Activated T-helper 1 cell treated with anti-CD3 and anti-CD28 coated beads, Interleukin-12 subunit alpha, Interleukin-12 subunit beta, Interleukin-2, Interleukin-4 antibody, amounts not matched to agents 30 ng/mL and 10 ng/mL and 1 ng/mL, durations not matched to agents 14 hours and 24 hours and 36 hours (primary cell): ENCODE measurements at places on chromosomes 2 and 18. TPM values are rescaled to one million over a fixed set of nuclear protein-coding genes. Genes with fewer than 3 reads are reported as not detected.

DCDC2C gene
- total RNA-seq = not detected in 2 replicates

EFR3B gene
- 0.21 and 0.22 TPM in 2 replicates for total RNA-seq

PSME4 gene
- 59.3 and 59.7 TPM in 2 replicates for total RNA-seq

CFAP65 gene
- total RNA-seq = not detected in 2 replicates

GKN1 gene
- total RNA-seq = not detected in 2 replicates

AGXT gene
- total RNA-seq = not detected in 2 replicates

WDCP gene
- total RNA-seq = 21.9 and 23.1 TPM in 2 replicates

ZFAND2B gene
- 35.0 and 41.3 TPM in 2 replicates for total RNA-seq

TMEM214 gene
- 97.5 and 98.1 TPM in 2 replicates for total RNA-seq

DNA sequence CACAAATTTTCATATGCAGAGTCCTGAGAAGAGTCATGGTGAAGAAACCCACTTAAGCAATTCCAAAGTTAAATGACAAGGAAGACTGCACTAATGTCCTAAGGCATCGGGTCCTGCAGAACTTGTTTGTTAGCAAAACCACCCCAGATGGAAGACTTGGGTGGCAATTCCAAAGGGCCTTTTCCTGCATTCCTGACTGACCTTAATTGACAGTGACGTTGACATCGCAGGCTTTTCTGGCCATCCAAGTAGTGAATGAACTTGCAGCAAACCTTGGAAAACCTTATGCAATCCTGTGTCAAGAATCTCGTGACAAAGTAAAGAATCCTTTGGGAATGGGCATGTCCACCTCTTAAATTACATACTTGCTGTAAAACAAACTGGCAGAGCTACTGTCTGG lies 112.5 kb upstream of the SH3BP4 start:
- no peak for DNase-seq

DNA sequence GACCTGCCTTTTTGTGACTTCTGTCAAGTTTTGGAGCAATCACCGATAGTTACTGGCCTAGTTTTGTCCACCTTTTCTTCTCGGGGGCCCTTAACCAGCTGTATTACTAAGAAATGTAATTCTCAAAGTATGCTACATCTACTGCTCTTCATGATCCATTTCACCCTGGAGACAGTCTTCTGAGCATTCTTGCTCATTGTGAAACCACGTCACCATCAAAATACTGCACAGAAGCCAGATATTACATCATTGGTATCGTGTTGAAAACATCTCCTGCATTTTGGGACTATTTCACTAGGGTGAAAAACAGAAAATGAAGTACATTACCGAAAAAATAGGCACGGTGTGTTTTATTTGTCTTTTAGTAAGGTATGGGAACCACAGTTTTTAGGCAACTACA lies 11.7 kb downstream of the LYPD6B start:
- DNase-seq = no peak

DNA sequence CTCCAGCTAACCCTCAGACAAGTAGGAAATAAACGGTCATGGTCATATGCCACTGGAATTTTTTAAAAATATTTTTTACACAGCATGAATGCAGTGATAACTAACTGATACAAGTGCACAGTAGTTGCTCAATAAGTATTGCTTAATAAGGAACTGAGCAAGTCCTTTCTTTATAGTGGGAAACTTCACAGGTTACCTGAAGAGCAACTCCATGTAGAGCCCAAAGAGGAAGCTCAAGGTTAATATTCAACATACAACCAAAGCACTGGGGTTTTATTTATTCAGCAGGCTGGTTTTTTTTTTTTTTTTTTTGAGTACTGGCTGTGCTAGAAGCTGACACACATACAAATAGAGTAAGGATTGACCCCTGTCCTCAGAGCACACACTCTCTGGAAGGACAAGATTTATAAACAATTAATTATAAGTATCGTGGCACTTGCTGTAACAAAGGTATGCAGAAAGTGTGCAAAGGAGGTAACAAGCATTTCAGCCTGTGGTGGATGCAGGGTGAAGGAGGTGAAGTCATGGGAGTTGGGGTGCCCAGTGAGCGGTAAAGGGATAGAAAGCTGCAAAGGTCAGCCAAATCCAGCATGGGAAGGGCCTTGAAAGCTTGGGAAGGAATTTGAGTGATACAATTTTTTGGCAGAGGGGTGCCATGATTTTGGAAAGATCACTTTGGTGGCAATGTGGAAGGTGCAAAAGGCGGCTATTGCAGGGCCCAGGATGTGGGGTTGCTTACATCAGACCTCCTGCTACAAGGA lies 52.7 kb downstream of the ATOH8 start:
- no peak for DNase-seq

DNA sequence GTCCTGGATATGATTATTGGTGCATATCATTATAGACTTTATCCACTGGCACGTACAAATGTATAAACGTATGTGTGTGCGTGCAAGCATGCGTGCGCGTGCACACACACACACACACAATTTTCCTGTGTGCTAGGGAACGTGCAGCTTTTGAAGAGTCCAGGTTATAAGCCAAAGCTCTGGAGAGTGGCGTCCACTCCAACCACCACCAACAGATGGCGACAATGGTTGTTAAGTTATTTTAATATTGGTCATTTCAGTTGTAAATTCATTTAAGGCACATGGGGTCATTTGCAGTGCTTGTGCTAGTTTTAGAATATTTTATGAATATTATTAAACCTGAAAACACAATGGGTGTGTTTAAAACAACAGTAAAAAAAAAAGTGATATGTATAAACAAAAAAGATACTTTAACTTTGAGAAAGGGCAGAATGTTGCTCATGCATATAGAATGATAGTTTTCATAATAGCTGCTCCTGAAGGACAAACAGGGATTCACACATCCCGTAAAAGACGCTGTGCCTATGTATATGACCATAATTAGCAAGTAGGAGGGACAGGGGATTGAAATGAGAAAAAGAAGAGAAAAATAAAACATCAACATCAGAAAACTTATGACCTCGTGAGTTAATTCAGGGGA lies 124.2 kb upstream of the ITGB6 start:
- DNase-seq = no peak

DNA sequence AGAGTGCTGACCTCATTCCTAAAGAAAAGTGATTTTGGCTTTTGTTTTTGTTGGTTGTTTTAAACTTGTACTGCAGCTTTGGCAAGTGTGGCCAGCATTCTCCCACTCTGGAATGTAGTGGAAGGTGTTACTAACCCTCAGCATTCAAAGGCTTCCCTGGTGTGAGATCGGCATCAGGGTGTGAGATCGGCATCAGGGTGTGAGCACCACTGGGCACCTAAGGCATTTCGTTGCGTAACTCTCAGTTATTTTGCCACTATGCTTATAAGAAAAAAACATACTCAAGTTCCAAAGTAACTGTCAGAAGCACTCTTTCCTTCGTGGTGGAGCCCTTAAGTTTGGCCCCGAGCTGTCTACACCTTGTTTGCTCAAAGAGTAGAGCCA lies 1.7 kb downstream of the CYBRD1 start:
- no peak for DNase-seq

GRCh38 chr18:49898421-49898820 lies 85.1 kb upstream of the ACAA2 start:
- peak; percentile 68 for DNase-seq

DNA sequence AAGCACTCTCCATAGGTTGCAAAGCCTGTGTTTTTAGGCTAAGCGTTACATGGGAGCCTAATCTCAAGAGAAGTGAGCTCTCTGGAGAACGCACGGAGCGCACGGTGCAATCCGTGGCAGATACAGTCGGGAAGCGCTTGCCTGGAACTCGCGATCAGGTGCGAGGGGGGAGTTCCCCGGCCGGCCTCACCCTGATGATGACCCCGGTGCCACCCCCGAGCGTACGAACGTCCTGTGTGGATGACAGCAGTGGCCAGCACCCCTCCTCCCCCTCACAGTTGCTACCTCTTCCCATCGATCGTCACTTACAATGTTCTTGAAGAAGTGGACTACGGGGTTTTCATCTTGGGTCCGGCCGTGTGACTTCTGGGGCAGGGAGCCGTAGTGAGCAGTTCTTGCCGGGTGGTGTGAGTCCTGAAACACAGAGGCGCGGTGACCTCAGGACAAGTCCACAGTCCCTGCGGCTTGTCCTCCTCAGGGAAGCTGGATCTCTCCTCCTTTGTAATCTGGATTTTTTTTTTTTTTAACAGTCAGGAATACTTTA lies 142.9 kb downstream of the MBP start:
- no peak for DNase-seq

- no peak for DNase-seq
Measured at GRCh38 chr2:100537918-100538317, 24.9 kb upstream of the PDCL3 start.

- DNase-seq = peak; percentile 63
Measured at GRCh38 chr2:195659982-195660890, 3.2 kb downstream of the SLC39A10 start.

GRCh38 chr2:233571001-233571400 lies 4.4 kb upstream of the USP40 start:
- no peak for DNase-seq

GRCh38 chr2:240714747-240715725 lies 23.4 kb downstream of the AQP12A start:
- DNase-seq = no peak

DNA sequence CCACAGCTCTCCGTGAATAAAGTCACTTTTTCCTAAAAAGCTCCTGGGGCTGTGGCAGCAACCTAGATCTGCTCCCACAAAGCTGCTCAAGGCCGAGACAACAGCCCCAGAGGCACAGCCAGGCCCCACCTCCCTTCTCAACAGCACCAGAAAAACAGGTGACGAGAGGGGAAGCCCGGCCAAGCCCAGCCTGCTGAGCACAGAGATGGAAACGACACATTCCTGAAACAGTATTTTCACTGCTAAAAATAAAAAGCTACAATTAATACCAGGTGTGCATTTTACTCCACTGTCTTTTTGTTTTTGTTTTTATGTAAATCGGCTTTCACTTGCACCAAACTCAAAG lies 199.3 kb downstream of the HDAC4 start:
- DNase-seq = no peak

- DNase-seq = no peak
Measured at GRCh38 chr2:128490881-128491691, 172.4 kb upstream of the HS6ST1 start.

GRCh38 chr2:149080971-149081370 lies 42.5 kb downstream of the LYPD6B start:
- DNase-seq = no peak
